ENCODE measurements at places on chromosomes 2 and 18.
A peak's percentile ranks its signal among the peaks of the same experiment; 100 is the strongest.

- DNase-seq: peak; percentile 27
Measured at GRCh38 chr2:231300020-231300721, 95.3 kb upstream of the B3GNT7 start.

DNA sequence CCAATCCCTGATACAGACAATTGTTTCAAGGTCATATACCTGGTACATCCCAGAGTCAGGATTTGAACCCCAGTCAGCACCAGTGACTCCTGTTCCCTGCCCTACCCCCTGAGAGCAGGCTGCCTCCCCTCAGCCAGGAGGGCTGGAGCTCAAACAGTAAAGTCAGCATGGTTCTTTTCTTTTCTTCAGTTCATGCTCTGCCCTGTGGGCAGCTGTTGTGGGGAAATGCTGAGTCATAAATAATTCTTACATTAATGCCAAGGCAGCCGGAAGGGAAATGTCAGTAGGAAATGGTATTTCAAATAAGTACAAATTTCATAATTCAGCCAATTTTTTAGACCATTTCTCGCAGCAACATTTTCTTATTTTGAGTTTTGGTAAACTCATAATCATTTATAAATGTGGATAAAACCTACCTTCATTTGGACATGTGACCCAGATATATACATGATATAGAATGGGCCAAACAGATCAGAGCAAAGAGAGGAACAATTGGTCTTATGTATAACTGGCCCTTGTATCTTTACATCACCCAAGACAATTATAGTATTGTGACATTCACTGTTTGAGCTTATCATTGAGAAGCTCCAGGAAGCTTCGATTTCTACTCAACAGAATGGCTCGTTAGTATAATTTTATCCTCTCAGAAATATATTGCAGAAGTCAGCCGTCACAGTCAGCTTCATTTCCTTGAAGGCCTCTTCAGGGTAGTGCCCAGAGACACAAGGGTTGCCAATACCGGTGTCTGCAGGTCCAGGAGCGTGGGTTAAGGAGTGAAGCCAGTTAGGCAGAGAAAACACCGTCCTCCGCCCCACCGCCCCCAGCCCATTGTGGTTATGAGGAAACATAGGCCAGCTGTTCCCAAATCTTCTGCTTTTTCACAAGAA lies 28.0 kb upstream of the SCYGR1 start:
- DNase-seq: no peak

GRCh38 chr18:54169431-54170403 lies 54.8 kb downstream of the MBD2 start:
- DNase-seq: no peak

DNA sequence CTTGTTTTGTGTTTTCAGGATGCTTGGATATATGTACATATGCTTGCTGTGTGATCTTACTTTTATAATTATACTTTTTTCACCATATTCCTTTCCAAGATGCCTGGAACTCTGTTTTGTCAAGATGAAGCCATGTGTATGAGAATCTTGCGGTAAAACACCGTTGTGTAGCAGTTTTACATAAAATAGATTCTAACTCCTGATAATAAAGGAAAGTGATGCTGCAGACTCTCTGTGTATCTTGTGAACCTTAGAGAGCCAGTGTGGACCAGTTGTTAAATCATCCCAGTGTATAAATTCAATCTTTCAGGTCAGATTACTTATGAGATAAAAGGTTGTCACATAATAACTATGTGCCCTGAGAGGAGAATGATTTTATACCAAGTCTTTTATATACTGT lies 12.5 kb upstream of the ITGA4 start:
- no peak for DNase-seq

DNA sequence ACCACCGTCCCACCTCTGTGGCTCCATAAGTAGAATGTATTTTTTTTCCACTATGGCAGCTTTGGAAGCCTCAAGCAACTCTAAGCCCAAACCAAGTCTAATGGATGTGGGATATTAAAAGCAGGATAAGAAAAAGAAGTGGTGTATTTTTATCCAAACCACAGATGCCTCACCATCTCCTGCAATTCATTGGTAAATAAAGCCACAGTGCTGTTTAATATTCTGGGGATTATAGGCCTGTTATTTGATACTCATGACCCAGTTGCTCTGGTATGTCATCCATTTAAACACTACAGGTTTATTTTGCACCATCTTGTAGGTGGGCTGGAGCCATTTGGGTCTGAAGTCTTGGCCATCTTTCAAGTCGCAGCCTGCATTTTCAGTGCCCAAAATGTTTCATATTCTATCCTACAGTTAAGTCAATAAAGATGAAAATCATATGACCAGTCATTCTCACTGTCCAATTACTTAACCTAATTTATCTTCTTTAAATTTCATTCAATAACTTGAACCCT lies 279.5 kb upstream of the EPHA4 start:
- no peak for DNase-seq

DNA sequence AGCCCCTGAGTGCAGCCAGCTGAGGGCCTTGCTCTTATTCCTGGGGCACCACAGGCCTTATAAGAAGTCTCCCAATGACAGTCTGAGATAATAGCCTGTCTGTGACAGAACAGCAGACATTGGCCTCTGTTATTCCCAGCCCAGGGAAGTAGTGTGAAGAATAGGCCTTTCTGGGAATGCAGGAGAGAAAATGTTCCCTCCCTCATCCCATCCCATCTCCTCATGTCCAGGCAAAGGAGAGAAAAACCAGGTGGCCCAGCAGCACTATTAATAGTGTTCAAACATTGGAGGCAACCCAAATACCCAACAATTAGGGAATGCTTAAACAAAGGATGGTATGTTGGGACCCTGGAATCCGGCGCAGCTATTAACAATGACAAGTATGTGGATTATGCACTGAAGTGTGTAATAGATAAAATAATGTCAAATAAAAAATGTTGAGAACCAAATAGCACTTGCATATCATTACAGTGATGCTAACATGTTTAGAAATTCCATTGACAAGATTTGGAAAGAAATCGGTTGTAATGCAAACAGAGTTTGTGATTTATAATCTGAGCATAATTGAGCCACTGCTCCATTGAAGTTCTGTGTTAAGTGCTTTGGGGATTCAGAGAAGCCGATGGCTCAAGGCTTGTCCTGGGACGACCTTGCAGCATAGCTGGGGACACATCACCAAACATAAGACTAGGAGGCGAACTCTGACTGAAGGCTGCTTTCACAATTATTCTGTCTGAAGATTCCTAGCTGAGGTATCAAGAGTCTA lies 69.3 kb downstream of the LBH start:
- DNase-seq: no peak

DNA sequence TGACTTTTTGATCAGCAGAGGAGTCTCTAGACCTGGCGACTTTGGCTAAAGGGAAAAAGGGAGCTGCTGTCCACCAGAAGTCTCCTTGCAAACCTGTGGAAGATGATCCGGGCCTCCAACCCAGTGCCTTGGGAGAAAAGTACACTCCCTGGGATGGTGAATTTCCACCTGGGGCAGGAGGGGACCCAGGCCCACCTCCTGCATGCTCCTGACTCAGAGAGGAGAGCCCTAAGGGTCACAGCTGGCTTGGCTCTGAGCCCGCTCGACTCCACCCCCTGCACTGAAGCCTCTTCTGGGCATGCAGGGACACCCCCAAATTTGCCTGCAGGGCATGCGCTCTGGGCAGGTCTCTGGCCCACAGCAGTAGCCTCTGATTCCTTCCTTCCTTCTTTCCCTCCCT lies 66.5 kb downstream of the PDCL3 start:
- DNase-seq: no peak

GRCh38 chr18:7822435-7823331 lies 255.6 kb downstream of the PTPRM start:
- DNase-seq: no peak

DNA sequence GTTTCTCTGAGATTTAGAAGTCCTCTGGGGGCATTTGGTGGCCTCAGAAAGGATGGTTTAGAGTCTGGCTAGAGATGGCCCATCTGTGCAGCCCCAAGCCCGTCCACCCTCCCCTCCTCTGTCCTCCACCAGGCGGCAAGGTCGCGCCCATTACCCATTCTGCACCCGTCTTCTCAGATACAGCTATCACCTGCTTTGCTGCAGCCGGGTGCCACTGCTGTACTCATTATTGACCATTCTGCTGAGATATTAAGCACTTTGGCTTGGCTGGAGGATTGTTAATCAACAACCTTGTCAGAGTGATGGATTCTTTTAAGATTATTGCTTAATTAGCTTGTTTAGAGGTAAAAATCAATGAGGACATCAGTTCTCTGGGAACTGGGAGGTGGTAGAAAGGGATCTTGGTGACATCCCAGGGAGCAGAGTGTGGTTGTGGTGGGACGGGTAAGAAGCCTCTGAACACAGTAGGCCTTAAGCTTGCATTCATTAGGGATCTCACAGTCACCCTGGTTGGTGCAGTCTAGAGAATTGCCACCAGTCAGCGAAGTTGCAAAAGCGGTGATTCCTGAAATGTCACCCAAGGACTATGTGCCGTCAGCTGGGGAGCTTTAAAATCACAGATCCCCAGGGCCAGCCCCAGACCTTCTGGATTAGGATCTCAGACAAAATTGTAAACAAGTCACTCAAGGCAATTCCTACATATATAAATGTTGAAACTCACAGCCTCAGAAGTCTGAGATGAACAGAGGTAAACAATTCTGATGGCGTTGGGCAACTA lies 90.9 kb downstream of the CAPN13 start:
- DNase-seq: no peak

GRCh38 chr2:46273919-46274318 lies 23.3 kb upstream of the EPAS1 start:
- no peak for DNase-seq

DNA sequence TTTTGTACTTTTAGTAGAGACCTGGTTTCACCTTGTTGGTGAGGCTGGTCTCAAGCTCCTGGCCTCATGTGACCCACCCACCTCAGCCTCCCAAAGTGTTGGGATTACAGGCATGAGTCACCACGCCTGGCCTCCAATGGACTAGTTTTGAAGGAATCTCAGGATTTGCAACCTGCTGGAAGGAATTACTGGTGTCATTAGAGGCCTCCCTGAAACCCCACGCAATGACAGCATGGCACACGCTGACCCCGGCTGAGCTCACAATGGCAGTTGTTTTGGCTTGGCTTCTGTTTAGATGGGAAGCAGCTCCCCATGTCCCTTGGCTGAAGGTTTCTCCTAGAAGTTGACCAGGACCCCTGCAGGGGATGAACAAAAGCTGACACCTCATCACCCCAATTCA lies 23.1 kb upstream of the COPS8 start:
- DNase-seq: no peak

DNA sequence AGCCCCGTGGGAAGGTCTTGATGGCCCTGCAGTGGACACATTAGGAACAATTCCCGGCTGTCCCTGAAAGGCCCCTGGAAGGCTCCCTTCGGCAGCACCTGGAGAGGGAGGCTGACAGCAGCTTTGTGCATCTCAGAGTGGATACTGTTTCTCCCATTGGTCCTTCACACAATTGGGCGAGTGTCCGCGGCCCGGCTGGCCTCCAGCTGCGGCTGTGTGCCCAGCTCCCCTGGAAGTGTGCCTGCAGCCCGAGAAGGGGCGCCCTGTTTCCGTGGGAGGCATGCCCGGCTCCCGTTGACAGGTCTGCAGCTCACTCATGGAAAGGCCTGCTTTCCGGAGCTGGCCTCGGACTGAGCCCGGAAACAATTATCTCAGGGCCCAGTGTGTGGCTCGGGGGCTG lies 103.7 kb downstream of the LPIN1 start:
- DNase-seq: no peak

- no peak for DNase-seq
Measured at GRCh38 chr18:63083020-63083531, 236.5 kb downstream of the BCL2 start.

DNA sequence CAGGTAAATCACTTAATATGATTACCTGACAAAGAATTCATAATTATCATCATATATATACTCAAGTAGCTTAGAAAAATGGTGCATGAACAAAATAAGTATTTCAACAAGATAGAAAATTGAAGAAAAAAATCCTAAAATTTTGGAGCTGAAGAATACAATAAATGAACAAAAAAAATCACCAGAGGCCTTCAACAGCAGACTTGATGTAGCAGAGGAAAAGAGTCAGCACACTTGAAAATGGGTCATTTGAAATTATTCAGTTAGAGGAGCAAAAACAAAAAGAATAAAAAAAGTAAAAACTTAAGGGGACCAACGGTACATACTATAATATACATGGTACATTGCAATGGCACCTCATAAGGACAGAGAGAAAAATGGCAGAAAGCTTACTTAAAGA lies 40.2 kb upstream of the CD226 start:
- no peak for DNase-seq

- DNase-seq: no peak
Measured at GRCh38 chr2:65576861-65577601, 144.6 kb upstream of the SPRED2 start.

DNA sequence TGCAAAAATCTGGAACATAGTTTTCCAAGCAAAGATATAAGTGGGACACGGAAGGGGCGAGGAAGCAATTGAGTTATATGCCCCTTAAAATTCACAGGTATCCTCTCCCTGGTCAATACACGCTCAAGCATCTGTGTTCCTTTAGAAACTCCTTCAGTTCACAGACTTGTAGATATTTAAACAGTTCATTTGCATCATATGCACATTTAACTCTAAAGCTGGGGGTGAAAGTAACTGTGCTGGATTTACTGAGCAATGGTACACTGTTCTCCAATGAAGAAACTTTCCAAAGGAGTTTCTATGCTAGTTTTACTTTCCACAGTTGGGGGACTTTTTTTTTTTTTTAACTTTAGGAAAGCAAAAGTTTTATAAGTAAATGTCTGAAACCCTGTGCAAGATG lies 293.0 kb upstream of the TNP1 start:
- DNase-seq: no peak

- no peak for DNase-seq
Measured at GRCh38 chr2:182883451-182883850, 17.0 kb upstream of the FRZB start.

DNA sequence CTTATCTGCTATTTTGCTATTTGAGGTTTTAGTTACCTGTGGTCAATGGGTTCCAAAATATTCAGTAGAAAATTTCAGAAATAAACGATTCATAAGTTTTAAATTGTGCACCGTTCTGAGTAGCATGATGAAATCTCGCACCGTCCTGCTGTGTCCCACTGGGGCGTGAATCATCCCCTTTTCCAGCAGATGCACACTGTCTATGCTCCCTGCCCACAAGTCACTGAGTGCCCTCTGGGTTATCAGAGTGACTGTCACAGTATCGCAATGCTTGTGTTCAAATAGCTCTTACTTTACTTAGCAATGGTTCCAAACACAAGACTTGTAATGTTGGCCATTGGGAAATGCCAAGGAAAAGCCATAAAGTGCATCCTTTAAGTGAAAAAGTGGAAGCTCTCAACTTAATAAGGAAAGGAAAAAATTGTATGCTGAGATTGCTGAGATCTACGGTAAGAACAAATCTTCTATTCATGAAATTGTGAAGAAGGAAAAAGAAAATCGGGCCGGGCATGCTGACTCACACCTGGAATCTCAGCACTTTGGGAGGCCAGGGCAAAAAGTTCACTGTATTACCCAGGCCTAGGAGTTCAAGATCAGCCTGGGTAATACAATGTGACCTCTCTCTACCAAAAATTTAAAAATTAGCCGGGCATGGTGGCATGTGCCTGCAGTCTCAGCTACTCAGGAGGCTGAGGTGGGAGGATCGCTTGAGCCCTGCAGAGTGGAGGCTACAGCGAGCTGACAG lies 13.3 kb downstream of the COL4A3 start:
- no peak for DNase-seq
